Tracheal epithelial cell (primary cell): ENCODE measurements at places on chromosomes 3 and 15. TPM values are rescaled to one million over a fixed set of nuclear protein-coding genes. Genes with fewer than 3 reads are reported as not detected.

ARL14 gene
- total RNA-seq = under 0.01 and 0.24 TPM in 2 replicates

RTP3 gene
- not detected in 2 replicates for total RNA-seq

CDCP1 gene
- 52.0 and 107 TPM in 2 replicates for total RNA-seq

AVEN gene
- total RNA-seq = 29.9 and 38.4 TPM in 2 replicates

NR2E3 gene
- total RNA-seq = under 0.01 TPM in 1 of 2 replicates, not detected in the other

SEMA3G gene
- total RNA-seq = under 0.01 and 1.7 TPM in 2 replicates

RAP2B gene
- 34.1 and 58.1 TPM in 2 replicates for total RNA-seq

ISLR gene
- not detected in 2 replicates for total RNA-seq

ACAD11 gene
- total RNA-seq = 17.8 and 20.0 TPM in 2 replicates

FOXB1 gene
- not detected in 2 replicates for total RNA-seq

FSD2 gene
- total RNA-seq = not detected in 2 replicates

SLC9C1 gene
- total RNA-seq = under 0.01 and 0.43 TPM in 2 replicates

LYZL4 gene
- total RNA-seq = not detected in 2 replicates

SAMMSON gene
- total RNA-seq = not detected in 2 replicates

BCHE gene
- total RNA-seq = 0.72 and 0.85 TPM in 2 replicates

PRSS50 gene
- not detected in 2 replicates for total RNA-seq

TAGLN3 gene
- 1.1 and 3.6 TPM in 2 replicates for total RNA-seq

C3orf49 gene
- total RNA-seq = not detected in 2 replicates

SLCO3A1 gene
- total RNA-seq = 3.9 and 4.0 TPM in 2 replicates

A4GNT gene
- total RNA-seq = not detected in 2 replicates

GNAT1 gene
- 0.43 TPM in 1 of 2 replicates, not detected in the other for total RNA-seq

GNB4 gene
- 11.9 and 26.0 TPM in 2 replicates for total RNA-seq

ZFAND6 gene
- 140 and 176 TPM in 2 replicates for total RNA-seq

LRRIQ4 gene
- total RNA-seq = not detected in 2 replicates

CAPN3 gene
- total RNA-seq = 0.43 and 5.5 TPM in 2 replicates

PSMD2 gene
- 281 and 514 TPM in 2 replicates for total RNA-seq

NR2F2 gene
- 3.6 and 4.8 TPM in 2 replicates for total RNA-seq

IL5RA gene
- total RNA-seq = not detected in 2 replicates

ATP8B4 gene
- 0.24 and 1.1 TPM in 2 replicates for total RNA-seq

SOX14 gene
- not detected in 2 replicates for total RNA-seq

AZI2 gene
- 57.3 and 64.1 TPM in 2 replicates for total RNA-seq

PAQR9 gene
- total RNA-seq = not detected in 2 replicates

FXR1 gene
- total RNA-seq = 89.6 and 89.9 TPM in 2 replicates

GOLGA8N gene
- 0.72 and 2.8 TPM in 2 replicates for total RNA-seq

SYNPR gene
- not detected in 2 replicates for total RNA-seq

CXCR6 gene
- total RNA-seq = not detected in 2 replicates

CCR5 gene
- total RNA-seq = not detected in 2 replicates

CORO2B gene
- 1.7 TPM in 1 of 2 replicates, not detected in the other for total RNA-seq

ACTC1 gene
- not detected in 2 replicates for total RNA-seq
